ENCODE measurements at places on chromosomes 11 and 22.

DNA sequence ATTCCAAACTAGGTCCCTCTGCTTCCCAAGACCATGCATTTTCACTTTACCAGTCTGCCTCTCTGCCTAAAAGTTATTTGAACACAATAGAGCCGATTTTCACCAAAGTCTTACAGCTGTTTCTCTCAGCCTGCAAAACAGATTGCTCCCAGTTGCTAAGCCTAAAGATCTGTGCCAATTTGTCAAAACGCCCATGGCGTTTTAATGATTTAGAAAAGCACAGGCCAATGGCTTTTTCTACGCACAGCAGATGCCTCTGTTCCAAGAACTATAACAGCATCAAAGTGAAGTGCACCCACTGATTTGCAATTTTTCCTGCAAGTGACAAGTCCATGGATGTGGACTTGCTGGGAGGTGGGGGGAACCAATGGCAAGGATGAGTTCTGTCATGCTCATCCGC is 173.9 kb upstream of the SYN3 start:
- DNase-seq: no peak

DNA sequence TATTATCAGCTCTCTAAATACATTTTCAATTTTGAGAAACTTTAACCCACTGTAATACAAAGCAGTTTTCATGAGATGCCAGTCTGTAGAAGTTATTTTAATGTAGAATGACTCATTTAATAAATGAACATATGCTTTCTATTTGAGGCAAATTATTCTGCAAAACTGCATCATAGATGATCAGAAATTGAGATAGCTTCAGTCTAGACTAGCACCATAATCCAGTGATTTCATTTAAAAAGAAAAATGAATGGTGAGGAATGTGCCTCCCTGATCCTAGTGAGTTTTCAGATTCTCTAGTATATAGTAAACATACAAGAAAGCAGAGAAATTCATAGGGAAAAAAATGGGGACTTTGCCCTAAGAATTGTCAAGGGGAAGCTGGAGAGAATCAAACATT is 66.1 kb downstream of the OR5AK2 start:
- DNase-seq: no peak

DNA sequence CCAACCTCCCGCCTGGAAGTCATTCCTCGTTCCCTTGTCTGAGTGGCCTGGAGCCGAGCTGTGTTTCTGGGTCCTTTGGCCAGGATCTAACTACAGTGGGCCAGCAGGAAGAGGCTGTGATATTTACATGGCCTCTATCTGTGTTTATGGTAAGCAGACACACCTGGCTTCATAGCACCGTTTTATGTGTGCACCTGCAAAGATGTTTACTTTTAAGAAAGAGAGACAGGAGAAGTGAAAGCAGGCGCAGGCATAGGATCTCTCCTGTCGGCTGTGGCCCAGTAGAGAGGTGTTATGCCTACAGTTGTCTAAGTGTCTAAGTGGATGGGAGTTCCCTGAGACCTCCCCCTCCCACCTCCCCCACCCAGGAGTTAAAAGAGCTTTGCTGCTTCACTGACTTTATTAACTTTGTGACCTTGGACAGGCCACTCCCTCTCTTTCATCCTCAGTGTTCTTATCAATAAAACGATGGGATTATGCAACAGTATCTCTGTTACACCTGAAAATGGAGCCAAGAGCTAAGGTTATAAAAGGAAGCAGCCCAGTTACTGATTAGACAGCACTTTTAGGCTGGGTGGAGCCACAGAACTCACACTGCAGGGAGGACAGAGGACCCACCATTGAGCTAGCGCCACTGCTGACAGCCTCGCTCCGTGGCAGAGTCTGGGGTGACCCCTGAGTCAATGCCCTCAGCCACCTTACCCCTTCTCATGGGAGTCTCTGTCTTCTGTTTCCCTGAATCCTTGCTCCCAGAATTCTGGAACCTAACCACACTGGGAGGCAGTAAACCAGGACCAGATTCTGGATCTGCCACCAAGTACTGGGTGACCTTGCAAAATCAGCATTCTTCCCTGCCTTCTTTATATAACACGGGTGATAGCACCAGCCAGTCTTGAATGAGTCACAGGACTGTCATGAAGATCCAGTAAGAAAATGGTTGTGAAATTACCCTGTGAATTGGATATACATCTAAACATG is 22.0 kb downstream of the ST14 start:
- DNase-seq: no peak

- no peak for DNase-seq
Measured at GRCh38 chr22:30790366-30790765, 95.7 kb downstream of the OSBP2 start.

GRCh38 chr11:27174672-27175210 is 134.1 kb downstream of the BBOX1 start:
- DNase-seq: no peak

DNA sequence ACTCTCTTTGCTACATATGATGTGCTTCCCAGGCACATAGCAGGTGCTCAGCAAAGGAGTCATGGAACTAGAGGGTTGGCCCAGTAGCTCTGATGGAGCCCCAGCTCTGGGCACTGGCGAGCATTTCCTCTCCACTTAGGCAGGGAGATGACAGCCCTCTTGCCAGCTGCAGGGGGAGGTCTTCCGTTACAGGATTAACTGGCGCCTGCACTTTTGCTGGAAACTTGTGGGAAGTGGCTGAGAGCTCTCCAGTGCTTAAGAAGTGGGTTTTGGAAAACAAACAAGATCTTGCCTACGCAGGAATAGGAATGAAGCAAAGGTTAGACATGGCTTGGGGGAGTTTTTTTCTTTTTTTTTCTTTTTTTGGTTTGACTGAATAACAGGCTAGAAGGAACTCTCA is 75.5 kb downstream of the MICAL2 start:
- DNase-seq: no peak

GRCh38 chr22:32691101-32691500 is 110.4 kb upstream of the TIMP3 start:
- DNase-seq: no peak

DNA sequence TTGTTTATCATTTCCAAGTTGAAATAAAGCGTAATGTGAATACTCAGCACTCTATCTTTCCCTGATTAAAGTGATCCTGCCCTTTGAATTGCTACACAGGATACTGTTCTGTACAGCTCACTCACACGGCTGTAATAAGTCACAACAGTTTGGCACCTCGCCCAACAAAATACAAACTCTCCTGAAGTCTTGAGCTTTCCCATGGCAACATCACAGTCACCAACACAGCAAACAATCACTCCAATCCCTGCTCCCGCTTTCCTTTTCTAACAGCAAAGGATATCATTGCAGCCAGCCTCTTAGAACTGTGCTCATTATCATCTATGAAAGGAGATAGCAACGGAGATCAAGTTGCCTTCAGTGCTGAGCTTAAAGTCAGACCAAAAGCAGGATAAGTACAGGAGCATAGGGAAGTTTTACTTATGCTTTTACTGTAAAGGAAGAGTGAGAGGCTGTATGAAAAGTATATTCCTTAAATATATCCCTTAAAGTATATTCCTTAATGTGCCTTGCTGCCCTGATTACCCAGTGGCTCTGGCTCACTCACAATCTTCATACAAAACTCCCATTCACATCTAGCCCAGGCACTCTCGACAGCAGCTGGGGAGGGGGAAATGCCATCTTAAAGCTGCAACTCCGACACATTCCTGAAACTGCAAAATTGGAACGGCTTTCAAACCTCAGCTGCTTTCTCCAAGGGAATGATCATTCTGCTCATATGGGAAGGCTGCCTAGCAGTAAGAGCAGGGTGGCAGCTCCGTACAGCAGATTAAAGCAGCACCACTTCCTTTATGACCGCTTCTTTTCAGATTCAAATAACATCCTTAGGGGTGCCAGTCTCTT is 35.8 kb downstream of the MAML2 start:
- peak; percentile 18 for DNase-seq

DNA sequence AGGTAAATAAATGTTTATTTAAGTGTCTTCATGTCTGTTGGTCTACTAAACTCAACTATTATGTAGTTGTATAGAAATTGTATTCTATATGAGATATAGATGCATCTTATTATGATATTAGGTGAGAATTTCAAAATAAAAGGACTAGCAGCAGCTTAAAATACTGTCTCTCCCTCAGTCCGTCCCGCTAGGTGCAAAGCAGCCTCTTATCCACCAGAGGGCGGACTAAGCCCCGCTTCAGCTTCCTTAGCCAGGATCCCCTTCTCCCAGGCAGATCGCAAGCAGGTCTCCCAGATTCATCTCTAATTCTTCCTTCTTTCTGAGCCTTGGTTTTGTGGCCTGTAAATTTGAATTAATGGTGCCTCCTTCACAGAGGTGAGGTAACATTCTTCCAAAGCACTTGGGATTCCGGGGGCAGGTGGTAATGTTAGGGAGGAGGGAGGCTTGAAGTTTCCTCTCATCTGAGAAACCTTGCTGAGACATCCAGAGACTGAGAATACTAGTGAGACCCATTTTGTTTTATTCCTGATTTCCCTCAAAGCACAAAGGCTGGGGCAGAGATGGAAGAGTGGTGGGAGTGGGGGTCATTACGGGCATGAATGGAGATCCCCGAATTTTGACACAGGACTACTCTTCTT is 13.5 kb upstream of the INSC start:
- DNase-seq: peak; percentile 63

DNA sequence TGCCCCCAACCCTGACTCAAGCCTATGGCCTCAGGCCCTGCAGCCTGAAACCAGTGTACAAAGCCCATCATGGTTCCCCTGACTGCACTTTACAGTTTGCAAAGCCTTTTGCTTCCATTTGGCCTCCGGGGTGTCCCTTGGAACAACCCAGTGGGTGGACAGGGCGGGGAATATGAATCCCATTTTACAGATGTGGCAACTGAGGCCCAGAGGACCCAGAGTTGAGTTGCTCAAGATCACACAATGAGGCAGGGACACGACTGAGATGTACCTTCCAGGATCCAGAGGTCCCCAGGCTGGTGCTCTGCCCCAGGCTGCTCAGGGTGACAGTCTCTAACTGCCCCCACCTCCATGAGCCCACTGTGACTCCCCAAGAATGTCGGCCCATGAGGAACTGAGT is 5.4 kb upstream of the POLDIP3 start:
- no peak for DNase-seq

- DNase-seq: no peak
Measured at GRCh38 chr11:92829121-92829520, 140.3 kb upstream of the MTNR1B start.

- peak; percentile 19 for DNase-seq
Measured at GRCh38 chr11:34624069-34624468, 3.2 kb downstream of the EHF start.

DNA sequence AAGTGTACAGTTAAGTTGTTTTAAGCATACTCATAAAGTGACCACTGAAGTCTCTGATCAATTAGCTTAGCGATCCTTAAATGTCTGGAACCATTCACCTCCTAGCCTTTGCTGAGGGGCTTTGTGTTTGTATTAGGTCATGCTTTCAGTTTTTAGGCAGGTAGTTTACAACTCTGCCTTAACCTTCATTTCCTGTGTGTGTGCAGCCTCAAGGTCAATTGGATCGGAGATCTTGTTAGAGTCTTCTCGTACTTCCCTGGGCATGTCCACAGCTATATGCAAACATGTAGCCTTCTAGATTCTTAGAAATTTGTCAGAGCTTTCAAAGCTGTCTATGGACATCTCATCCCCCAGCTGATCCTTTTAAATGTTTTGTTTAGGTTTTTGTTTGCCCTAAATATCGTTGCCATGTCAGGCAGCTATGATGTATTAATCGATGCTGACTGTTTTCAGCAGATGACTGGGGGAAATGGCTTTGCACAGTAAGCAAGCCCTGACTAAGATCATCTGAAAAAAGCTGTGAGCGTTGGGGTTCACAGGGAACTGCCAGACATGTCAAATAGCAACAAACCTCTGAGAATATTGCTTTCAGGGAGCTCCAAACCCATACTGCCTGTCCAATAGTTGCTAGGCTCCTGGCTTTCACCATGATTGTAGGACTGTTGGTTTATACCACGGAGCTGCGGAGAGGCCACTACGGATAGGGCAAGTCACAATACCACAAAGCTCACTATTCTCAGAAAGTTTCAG is 45.6 kb downstream of the GLYAT start:
- no peak for DNase-seq

- no peak for DNase-seq
Measured at GRCh38 chr11:17496406-17496805, 19.8 kb upstream of the ABCC8 start.

DNA sequence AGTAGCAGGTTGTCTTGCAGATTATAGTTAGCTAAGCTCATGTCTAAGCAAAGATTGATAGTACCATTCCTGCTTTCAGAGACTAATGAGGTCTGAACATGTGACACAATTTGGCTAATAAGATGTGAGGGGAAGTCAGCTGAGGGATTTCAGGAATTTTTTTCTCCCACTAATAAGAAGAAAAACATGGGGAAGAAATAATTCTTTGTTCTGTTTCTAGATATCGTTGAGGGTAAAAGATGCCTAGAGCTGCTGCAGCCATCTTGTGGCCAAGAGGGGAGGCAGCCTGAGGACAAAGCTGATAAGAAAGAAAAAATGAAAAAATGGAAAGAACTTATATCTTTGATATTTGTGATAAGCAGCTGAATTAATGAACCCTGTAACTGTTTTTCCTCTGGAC is 1334.4 kb downstream of the LRRC4C start:
- no peak for DNase-seq

- no peak for DNase-seq
Measured at GRCh38 chr11:23851216-23851615, 645.6 kb upstream of the LUZP2 start.

GRCh38 chr22:46571642-46572250 is 34.3 kb upstream of the CELSR1 start:
- no peak for DNase-seq

- DNase-seq: no peak
Measured at GRCh38 chr11:77205467-77206263, 77.6 kb downstream of the MYO7A start.

GRCh38 chr11:102470251-102470650 is 17.7 kb upstream of the TMEM123 start:
- DNase-seq: no peak

- DNase-seq: no peak
Measured at GRCh38 chr11:1219446-1219833, 3.4 kb upstream of the MUC5B start.

GRCh38 chr11:43378897-43379296 is 20.2 kb downstream of the TTC17 start:
- DNase-seq: no peak

DNA sequence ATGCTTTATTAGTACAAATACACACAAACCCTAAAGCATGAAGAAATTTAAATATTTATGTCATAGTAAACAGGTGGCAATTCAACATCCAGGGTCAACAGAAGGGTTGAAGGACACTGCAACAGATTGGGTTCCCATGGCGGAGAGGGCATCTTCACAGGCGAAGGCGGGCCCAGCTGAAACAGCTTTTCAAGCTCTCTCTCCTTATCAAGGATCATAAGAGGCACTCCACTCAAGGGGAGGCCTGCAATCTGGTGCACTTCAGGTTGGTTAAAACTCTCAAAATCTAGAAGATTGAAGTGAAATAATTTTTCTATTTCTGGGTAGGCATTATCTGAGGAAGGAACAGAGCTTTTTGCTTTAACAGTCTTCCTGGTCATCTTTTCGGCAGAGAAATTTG is 16.8 kb upstream of the SLC22A8 start:
- no peak for DNase-seq

Data from activated naive CD8-positive, alpha-beta T cell treated with anti-CD3 and anti-CD28 coated beads, Interleukin-2, amount 50 U/mL, for 24 hours (primary cell).